ENCODE measurements at places on chromosomes 13 and 19.

DNA sequence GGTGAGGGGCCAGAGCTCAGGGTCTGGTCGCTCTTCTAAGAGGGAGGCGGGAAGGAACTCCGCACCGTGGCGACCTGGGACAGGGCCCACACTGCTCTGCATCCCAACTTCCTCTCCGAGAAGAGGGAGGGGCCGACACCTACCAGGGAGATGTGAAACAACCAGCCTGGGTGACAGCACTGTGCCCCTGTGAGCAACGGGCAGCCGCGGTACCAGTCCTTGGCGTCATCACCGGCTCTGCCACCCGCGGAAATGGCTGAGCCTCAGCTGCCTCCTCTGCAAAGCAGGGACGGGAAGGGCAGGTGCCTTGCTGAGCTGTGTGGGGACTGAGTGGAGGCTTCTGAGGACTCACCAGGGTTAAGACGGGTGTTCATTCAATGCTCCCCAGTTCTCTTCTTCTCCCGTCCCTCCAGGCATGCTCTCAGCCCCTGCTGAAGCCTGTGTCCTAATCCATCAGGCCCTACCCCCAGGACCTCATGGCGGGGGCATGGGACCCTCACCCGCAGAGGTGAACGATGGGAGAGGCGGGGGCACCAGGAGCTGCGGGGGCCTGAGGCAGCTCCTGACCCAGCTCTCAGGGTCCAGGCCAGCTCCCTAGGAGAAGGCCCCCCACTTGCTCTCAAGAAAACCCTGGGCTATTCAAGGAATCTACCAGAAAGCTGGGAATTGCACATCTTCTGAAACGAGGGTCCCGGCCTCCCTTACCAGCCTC lies 9.3 kb downstream of the ZNF787 start:
- no peak for DNase-seq

GRCh38 chr19:56681702-56682101 lies 10.1 kb upstream of the ZNF835 start:
- DNase-seq, result no peak

DNA sequence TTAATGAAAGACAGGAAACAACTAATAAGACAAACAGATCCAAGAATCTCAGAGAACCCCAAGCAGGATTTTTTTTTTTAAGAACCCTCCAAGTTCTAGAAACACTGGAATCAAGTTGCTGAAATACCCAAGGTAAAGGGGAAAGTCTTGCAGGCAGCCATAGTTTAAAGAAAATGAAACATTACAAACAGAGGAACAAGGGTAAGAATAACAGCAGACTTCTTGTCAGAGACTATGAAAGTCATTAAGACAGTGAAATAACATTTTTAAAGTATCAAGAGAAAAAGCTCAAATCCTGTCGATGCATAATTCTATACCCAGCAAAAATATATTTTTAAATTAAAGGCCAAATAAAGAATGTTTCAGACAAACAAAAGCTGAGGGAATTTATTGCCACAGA lies 67.1 kb downstream of the WASF3 start:
- DNase-seq, result no peak

DNA sequence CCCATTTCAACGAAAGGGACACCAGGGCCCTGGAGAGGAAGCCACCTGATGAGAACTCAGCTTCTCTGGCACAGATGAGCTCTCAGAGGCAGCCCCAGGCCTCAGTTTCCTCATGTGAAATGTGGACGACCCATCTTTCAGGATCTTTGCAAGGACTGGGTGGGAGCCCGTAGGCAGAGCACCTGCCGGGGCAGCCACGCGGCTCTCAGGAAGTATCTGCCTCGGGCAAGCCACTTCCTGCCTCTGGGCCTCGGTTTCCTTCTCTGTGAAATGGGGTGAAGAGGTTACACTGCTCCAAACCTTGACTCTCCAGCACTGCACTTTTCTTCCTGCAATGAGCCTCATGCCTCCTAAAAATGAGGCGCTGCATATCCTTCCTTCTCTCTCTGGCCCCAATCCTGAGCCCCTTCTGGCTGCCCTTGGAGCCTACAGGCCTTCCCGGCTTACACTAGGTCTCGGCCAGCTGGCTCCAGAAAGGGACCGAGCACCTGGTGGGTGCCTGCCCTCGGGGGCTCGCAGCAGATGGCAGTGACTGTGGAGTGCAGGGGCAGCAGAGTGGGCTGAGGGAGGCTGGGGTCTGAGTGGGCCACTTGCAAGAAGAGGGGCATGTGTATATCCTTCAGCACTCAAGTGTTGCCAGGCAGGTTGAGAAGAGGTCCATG lies 3.5 kb downstream of the SSBP4 start:
- DNase-seq, result no peak

GRCh38 chr13:32600890-32601289 lies 14.6 kb downstream of the PDS5B start:
- peak; percentile 36 for DNase-seq

- DNase-seq, result no peak
These were observed 476.6 kb downstream of the IRS2 start for GRCh38 chr13:109309625-109310363.

DNA sequence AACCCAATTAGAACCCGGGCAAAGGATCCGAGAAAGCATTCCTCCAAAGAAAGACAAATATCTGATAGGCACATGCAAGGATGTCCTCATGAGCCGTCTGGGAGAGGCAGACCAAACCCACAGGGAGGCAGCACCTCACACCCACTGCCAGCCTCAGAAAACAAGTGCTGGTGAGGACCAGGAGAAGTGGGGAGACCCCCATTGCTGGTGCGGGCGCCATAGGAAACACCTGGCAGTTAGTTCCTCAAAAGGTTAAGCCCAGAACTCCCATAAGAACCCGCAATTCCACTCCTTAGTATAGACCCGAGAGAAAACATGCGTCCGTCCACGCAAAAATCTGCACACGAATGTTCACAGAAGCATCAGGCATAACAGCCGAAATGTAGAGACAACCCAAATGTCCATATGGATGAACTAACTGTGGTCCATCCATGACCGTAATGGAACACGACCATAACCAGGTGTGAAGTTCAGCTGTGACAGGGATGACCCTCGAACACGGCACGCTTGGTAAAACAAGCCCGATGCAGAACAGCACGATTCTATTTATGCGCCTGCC lies 7.9 kb downstream of the ZNF787 start:
- no peak for DNase-seq

GRCh38 chr19:45158503-45159209 lies 2.1 kb downstream of the NKPD1 start:
- DNase-seq, result no peak

- DNase-seq, result no peak
These were observed 4.1 kb upstream of the SOX1 start for GRCh38 chr13:112062571-112063570.

DNA sequence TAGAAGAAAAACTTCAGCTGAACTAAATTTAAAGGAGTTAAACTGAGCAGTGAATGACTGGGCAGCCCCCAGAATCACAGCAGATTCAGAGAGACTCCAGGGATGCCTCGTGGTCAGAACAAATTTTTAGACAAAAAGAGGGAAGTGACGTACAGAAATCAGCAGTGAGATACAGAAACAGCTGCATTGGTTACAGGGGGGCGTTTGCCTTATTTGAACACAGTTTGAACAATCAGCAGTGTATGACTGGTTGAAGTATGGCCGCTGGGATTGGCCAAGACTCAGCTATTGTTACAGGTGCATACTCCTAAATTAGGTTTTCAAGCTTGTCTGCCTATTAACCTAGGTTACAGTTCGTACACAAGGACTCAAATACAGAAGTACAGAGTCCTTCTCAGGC lies 2.2 kb upstream of the SPRYD7 start:
- peak; percentile 62 for DNase-seq

DNA sequence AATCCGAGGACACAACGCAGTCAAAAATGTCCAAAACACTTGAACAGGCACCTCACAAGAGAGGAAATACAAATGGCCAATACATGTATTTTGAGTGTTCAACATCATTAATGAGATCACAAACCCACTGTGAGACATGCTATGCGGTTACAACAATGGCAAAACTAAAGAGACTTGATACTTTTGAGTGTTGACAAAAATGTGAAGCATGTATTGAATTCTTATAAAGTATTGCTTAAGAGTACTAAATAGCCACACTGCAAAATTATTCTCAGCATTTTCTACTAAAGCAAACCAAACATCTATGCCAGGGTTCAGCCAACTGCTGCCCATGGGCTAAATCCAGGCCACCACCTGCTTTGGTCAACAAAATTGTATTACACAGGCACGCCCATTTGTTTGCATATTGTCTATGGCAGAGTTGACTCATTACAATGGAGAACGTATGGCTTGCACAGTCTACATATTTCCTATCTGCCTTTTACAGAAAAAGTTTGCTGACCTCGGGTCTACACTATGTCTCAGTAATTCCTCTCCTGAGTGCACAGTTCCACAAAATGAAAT lies 135.3 kb downstream of the B3GLCT start:
- no peak for DNase-seq

DNA sequence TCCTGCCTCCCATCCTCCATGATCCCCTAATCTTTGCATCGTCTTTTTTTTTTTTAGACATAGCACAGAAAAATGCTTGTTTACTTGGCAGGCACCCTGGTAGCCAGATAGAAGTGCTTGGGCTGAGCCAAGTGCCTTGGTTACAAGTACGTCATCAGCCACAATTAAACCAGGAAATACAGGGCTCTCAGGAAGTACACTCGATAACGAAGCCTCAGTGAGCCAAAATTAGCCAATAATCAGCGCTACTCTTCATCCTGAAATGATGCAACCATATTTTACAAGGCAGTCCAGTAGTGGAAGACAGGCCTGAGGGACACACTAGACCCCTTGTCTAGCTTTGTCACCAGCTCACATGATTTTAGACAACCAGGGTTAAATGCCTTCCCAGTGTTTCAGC lies 194.0 kb upstream of the NBEA start:
- DNase-seq, result no peak

DNA sequence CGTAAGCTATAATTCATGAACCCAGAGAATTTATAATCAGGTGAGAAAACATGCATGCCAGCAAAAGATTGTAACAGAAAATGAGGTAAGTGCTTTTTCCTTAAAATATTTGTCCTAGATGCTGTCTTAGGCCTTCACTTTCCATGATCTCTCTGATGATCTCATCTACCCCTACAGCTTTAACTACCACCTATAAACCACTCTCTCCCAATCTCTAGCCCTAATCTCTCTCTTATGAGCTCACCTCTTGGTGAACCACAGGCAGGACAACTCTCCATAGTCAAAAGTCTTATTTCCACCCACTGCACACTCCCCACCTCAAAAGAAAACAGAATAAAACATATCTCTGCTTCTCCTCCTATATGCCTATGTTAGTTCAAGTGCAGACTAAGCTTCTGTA lies 137.1 kb downstream of the SLC7A1 start:
- DNase-seq, result no peak

DNA sequence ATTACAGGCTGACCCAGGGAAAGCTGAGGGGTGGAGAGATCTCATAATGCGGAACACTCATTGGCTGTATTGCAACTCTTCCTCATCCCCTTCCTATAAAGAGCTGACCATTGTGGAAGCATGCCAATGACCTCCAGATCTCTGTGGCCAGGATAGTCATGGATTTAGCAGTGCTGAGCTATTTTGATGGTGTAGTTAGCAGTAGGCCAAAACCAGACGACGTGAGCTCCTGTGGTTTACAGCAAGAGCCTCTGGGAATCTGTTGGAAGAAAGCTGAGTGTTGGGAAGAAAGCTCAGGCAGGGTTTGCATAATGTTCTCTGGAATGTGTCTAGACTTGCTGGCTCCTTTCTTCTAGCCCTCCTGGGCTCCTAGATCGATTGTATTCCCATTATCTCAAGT lies 187.5 kb upstream of the GPC6 start:
- no peak for DNase-seq

DNA sequence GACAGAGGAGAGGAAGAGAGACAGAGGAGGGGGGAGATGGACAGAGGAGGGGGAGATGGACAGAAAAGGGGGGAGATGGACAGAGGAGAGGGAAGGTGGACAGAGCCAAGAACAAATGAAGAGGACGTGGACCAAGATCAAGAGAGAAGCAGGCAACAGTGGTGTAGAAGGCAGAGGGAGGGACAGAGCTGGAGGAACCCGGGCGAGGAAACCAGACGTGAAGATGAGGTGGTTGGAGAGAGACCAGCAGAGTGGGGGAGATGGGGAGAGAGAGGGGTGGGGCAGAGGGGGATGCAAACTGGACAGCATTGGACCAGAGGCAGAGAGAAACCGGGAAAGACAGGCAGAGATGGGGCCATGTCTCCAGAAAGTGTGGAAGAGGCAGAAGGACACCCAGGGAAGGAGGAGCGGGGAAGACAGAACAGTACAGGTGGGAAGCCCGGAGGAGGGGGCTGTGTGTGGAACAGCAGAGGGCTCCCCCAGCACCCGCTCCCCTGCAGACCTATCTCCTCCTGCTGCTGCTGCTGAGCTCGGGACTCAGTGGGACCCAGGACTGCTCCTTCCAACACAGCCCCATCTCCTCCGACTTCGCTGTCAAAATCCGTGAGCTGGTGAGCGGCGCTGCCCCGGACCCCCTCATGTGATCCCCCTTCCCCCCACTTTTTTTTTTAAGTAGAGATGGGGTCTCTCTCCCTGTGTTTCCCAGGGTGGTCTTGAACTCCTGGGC lies 1.3 kb downstream of the FLT3LG start:
- DNase-seq, result no peak

GRCh38 chr19:38402623-38402966 lies 298 bp upstream of the FAM98C start:
- no peak for DNase-seq

DNA sequence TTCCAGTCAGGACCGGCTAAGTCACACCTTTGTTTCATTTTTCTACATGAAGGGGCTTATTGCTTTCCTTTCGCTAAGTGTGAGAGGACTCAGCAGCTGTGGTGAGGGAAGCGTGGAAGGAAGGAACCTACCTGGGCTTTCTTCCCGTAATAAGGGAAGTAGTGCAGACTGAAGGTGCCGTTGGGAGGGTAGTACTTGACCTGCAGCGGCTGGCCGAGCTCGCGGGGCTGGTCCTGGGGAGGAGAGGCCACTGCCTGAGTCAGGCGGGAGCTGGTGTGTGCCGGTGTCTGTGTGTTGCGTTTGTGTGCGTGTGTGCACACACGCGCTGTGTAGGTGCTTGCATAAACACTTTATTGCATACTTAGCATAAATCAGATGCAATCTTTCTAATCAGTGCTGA lies 7.7 kb downstream of the ATP4B start:
- DNase-seq, result no peak

DNA sequence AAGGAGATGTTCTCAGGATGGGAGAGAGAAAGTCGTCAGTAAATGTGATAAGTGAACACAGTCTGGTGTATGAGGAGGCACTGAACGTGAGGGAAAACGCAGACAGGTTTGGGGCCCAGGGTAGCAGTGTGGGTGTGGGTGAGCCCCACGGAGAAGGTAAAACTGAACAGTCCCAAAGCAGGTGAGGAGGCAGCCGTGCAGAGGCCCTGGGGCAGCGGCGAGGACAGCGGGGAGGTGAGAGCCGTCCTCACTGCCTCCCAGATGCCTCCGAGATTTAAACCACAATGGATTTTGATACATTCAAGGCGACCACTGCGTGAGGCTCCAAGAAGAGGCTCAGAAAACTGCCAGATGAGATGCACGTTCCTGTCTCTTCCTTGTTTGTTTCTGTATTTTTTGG lies 14.5 kb upstream of the SHC2 start:
- DNase-seq, result no peak

GRCh38 chr19:50815439-50815838 lies 8.1 kb downstream of the KLK1 start:
- DNase-seq, result no peak

Data from Kasumi-1 (cell line).